ENCODE measurements at places on chromosomes 13 and 19. TPM values are rescaled to one million over a fixed set of nuclear protein-coding genes. Genes with fewer than 3 reads are reported as not detected.

GRCh38 chr13:49869519-49869918 lies 66.6 kb downstream of the SPRYD7 start:
- no peaks in the 10 kb centered on the region for H3K36me3 ChIP-seq
- H3K27ac ChIP-seq: no peak overlapping the region
- peaks cover 2% of the 10 kb centered on the region for H3K27me3 ChIP-seq

GRCh38 chr19:47190167-47190727 lies 40.8 kb downstream of the BBC3 start:
- peak overlapping the region; percentile 2 for H3K4me3 ChIP-seq
- H3K4me1 ChIP-seq: peaks cover 39% of the 10 kb centered on the region
- peak overlapping the region; percentile 39 for H3K27ac ChIP-seq
- DNase-seq: no peak

- no peak overlapping the region for H3K27ac ChIP-seq
- no peaks in the 10 kb centered on the region for H3K27me3 ChIP-seq
- peaks cover 5% of the 10 kb centered on the region for H3K4me1 ChIP-seq
- DNase-seq: peak; percentile 71
- H3K36me3 ChIP-seq: peaks cover 15% of the 10 kb centered on the region
Measured at GRCh38 chr19:11496391-11497163, 9.1 kb downstream of the ZNF653 start.

DNA sequence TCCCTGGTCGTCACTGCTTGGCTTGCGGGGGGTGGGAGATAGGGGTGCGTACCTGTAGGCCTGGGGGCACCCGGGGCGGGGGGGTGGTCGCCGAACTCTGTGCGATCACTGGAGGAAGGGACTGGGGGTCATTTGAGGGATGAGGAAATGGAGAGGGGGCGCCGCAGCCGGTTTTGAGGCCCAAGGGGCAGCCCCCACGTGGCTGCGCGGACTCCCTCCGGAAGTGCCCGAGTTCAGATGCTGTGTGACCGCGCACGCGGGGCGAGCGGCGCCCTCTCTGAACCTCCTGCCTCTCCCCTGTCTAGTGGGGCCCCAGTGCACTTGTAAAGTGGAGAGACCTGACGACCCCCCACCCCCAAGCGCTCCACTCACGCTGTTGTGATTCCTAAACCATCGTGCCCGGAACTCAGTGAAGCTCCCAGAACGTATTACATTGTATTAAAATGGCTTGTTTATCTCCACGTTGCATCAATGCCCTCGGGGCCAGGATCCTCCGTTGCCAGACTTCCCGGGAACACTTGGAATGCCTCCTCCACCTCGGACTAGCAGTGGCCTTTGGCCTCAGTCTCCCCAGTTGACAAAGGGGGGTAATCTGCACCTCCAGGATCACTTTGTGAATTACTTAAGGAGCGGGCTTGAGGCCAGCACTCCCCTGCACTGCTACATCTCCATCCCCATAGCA lies 3.0 kb upstream of the NANOS3 start:
- no peaks in the 10 kb centered on the region for H3K36me3 ChIP-seq
- peaks cover 19% of the 10 kb centered on the region for H3K27me3 ChIP-seq
- peaks cover 4% of the 10 kb centered on the region for H3K4me1 ChIP-seq
- no peak for DNase-seq
- H3K27ac ChIP-seq: no peak overlapping the region

SIAH3 gene
- total RNA-seq: 0.36 TPM

ZSCAN4 gene
- total RNA-seq: not detected

MCEMP1 gene
- total RNA-seq: not detected

GCDH gene
- total RNA-seq: 43.4 TPM

RASL11A gene
- 2.1 TPM for total RNA-seq

TEX29 gene
- total RNA-seq: 0.51 TPM
